ENCODE measurements at places on chromosomes 7 and 10.

DNA sequence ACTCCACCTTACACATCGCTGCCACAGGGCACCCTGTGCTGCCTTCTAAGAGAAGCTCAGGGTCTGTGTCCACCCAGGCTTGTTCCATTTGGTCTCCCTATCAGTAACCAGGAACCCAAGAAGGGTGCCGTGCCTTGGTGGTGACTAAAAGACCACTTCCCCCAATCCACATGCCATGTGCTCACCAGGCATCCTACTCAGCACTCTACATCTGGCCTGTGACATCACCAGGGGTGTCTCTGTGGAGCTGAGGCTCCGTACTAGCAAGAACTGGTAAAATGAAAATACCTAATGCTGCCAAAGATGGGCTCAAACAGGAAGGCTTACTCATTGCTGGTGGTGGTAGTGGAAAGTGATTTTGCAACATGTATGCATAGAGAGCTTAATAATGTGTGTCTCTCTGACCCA, 19.0 kb upstream of the C10orf71 start:
- no peak for DNase-seq

GRCh38 chr10:24947304-24948097, 4.9 kb downstream of the PRTFDC1 start:
- DNase-seq, result no peak

- no peak for DNase-seq
These were observed 276.5 kb downstream of the HDAC9 start for GRCh38 chr7:18771834-18772566.

- DNase-seq, result no peak
These were observed 2.2 kb downstream of the GIMAP4 start for GRCh38 chr7:150569245-150569955.

Data from D341Med (cell line).